Iris pigment epithelial cell (primary cell): ENCODE measurements at places on chromosomes 16 and 17.

- DNase-seq, result no peak
Measured at GRCh38 chr16:530111-530817, 2.8 kb downstream of the CAPN15 start.

- peak; percentile 49 for DNase-seq
Measured at GRCh38 chr16:10828851-10829366, 10.3 kb upstream of the TVP23A start.

DNA sequence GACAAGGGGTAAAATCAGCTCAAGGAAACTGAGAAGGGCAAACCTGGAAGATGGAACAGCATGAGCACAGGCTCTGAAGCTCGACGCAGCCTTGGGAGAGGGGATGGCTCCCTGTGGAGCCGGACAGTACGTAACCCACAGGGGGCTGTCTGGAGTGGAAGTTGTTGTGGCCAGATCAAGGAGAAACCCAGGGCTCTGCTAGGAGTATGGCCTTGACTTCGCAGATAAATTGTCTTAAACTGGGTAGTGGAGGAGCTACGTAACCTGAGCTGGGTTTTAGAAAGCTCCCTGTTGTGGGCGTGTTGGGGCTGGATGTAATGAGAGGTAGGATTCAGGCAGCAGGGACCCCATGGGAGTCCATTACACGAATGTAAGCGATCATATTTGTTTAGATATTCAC lies 25.5 kb upstream of the AXIN2 start:
- DNase-seq, result no peak

- DNase-seq, result peak; percentile 98
Measured at GRCh38 chr17:3636154-3636907, at the start of the genes CTNS and SHPK. TSS of gene CTNS (plus strand) at chr17:3636760. CDS start at chr17:3640207, 3,447 bp downstream. TSS of gene SHPK (minus strand) at chr17:3636250. CDS start at chr17:3636219, 31 bp downstream.

GRCh38 chr17:979539-980405 lies at the start of gene NXN:
TSS of gene NXN (minus strand) at chr17:979776.
- DNase-seq, result peak; percentile 65

DNA sequence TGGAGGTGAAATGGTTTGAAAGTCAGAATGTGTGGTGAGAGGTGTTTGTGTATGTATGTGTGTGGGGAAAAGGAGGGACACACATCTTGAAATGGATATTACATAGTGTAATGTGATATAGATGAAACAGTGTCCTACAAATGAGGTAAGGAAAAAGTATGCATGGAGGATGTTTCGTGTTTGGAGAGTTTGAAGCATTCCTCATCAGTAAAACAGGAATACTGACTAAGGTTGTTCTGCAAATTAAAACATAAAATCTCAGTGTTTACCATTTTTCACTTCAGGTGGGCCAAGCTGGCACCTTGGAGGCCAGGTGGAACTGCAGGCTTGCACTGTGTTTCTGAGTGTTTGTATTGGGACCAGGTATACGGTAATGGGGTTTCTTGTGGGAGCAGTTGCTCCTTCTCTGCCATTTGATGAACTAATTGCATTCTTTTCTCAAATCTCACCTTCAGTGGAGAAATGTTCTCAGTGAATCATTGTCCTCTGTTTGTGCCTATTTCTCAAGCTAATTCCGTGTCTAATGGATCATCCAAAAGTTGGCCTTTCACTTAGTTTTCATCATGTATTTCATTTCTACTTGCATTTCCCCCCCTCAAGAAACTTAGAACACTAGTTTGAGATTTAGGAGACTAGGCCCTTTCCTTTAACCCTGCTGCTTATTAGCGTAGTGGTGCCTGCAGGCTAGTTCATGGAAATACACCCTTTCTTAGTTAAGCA lies 8.2 kb upstream of the TBKBP1 start:
- DNase-seq, result no peak

DNA sequence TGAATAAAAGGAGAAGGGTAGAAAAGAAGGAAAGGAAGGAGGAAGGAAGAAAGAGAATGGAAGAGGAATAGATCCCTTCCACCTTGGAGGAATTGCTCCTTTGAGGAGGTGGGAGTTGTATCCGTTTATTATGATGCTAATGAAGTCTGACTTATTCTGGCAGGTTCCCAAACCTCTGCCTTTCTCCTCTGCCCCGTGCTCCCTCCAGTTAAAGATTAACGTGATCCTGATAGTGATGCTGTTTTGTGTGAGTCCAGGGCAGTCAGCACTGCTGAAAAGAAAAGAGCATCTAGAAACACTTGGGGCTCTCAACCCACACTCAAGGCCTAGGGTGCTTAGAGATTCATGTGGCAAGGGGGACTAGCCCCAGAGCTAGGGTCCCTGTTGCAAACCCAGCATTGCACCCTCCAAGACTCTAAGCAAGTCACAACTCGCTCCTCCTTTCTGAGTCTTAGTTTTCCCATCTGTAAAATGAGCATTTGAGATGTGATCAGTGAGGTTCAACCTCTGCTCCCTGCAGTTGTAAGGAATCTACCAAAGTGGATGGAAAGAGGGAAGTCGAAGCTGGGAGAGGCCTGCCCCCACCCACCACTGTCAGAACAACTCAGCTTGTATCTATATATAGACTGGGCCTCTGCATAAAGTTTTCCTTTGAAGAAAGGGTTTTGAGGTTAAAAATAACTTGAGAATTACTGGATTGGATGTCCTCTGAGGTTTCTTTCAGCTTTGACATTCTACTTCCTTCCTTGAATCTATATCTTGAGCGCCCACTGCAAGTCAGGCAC lies 46.9 kb upstream of the TMEM132E start:
- no peak for DNase-seq
